Foreskin keratinocyte (primary cell): ENCODE measurements at places on chromosomes 7 and 10. TPM values are rescaled to one million over a fixed set of nuclear protein-coding genes. Genes with fewer than 3 reads are reported as not detected.

The GRB10 gene
- total RNA-seq, result 13.4 and 22.6 TPM in 2 replicates

The CYP2C19 gene
- not detected in 2 replicates for total RNA-seq

The NRF1 gene
- total RNA-seq, result 11.6 and 11.7 TPM in 2 replicates

The SFTPD gene
- 0.07 TPM in 1 of 2 replicates, not detected in the other for total RNA-seq

The ZNF503 gene
- total RNA-seq, result 5.1 and 5.7 TPM in 2 replicates

The RET gene
- total RNA-seq, result 1.2 and 1.3 TPM in 2 replicates

The MMP21 gene
- not detected in 2 replicates for total RNA-seq

The NUTM2A gene
- total RNA-seq, result 1.3 and 1.7 TPM in 2 replicates

The CYP3A4 gene
- not detected in 2 replicates for total RNA-seq

The C10orf143 gene
- total RNA-seq, result 0.65 and 1.1 TPM in 2 replicates

The PRPS1L1 gene
- total RNA-seq, result not detected in 2 replicates

The INHBA gene
- total RNA-seq, result 67.9 and 117 TPM in 2 replicates

The LRWD1 gene
- 23.3 and 25.0 TPM in 2 replicates for total RNA-seq

The CYP2C8 gene
- 0.07 TPM in 1 of 2 replicates, not detected in the other for total RNA-seq

The SFTPA1 gene
- not detected in 2 replicates for total RNA-seq
